ENCODE measurements at places on chromosomes 12 and 14. TPM values are rescaled to one million over a fixed set of nuclear protein-coding genes. Genes with fewer than 3 reads are reported as not detected.

Gene RARG
- 2.4 TPM for total RNA-seq

Gene ZBTB25
- total RNA-seq = 5.8 TPM

Gene KDM2B
- total RNA-seq = 8.0 TPM

Gene AMN
- 7.1 TPM for total RNA-seq

Gene PLA2G1B
- total RNA-seq = not detected

Gene ADAM21
- 0.12 TPM for total RNA-seq

Gene WNT1
- not detected for total RNA-seq

Gene TMEM121
- total RNA-seq = 3.2 TPM

Gene SLC48A1
- 12.4 TPM for total RNA-seq

DNA sequence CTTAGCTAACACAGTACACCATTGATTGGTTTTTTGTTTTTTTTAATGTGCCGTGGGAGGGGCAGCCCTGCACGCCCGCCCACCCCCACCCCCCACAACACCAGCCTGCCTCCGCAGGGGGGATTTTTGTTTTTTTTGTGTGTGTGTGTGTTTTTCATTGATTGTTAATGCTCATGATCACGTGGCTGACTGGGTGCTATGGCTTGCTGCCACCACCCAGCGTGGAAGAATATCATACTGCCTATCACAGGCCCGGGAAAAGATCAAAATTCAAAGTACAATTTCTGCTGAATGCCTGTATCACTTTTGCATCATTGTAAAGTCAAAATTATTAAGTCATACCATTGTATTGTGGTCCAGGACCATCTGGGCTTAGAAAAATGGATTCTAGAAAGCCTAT lies 8.3 kb downstream of the RESF1 start:
- no peaks in the 10 kb centered on the region for H3K4me1 ChIP-seq
- H3K27ac ChIP-seq = peak overlapping the region; percentile 42
- H3K27me3 ChIP-seq = no peaks in the 10 kb centered on the region
- peaks cover 8% of the 10 kb centered on the region for H3K36me3 ChIP-seq

- H3K36me3 ChIP-seq = no peaks in the 10 kb centered on the region
- no peak overlapping the region for H3K27ac ChIP-seq
- no peak overlapping the region for H3K4me3 ChIP-seq
- peak; percentile 21 for DNase-seq
These were observed 35.1 kb downstream of the NRDE2 start for GRCh38 chr14:90296641-90297040.

DNA sequence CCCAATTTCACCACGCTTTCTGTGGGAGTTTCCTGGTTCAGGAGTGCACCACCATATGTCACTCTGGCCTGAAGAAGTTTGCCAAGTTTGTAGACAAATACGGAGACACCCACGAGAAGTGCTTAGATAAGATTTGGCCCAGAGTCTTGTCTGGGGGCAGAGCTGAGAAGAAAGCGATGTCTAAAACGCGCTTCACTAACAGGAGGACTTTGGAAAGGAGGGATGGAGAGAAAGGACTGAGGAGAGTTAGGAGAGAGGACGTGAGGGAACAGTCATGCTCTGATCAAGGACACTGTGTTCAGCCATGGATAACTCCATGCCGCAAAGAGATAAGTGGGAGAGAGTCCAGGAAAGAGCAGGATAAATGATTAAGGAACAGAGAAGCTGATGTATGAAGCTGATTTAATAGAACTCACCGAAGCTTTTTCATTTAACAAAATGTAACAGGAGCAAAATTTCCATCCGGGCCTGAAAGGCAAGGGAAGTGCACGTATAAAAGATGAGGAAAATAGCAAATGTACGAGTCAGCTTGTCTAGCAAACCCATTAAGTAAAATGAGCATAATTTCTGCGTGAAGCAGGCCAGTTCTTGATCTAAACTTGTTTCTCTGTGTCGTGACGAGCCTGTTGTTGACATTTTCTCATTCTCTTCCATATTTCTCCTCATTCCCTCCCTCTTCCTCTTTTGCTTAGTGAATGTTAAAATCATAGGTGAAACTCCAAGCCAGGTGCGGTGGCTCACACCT lies 23.4 kb upstream of the MAP3K9 start:
- no peak overlapping the region for H3K27ac ChIP-seq
- DNase-seq = no peak
- H3K27me3 ChIP-seq = no peaks in the 10 kb centered on the region
- peaks cover under 1% of the 10 kb centered on the region for H3K4me1 ChIP-seq
- no peak overlapping the region for H3K4me3 ChIP-seq

DNA sequence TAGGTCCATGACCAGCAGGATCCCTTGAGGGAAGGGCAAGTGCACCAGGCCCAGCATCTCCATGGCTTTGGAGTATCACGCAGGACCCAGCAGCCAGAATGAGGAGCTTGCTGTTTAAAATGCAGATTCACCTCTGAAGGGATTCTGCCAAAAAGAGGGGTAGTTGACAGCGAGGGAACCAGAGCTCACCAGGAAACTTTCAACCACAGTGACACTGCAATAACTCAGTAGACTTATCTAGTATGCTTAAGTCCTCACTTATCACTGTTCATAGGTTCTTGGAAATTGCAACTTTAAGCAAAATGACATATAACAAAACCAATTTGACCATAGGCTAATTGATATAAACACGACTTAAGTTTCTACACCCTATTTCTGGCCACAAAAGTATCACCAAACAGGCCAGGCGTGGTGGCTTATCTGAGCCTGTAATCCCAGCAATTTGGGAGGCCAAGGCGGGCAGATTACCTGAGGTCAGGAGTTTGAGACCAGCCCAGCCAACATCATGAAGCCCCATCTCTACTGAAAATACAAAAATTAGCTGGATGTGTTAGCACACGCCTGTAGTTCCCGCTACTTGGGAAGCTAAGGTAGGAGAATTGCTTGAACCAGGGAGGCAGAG lies 21.4 kb upstream of the CKAP4 start:
- no peak for DNase-seq
- no peaks in the 10 kb centered on the region for H3K27me3 ChIP-seq
- H3K36me3 ChIP-seq = no peaks in the 10 kb centered on the region
- H3K27ac ChIP-seq = no peak overlapping the region
- H3K4me3 ChIP-seq = no peak overlapping the region
- no peaks in the 10 kb centered on the region for H3K4me1 ChIP-seq

DNA sequence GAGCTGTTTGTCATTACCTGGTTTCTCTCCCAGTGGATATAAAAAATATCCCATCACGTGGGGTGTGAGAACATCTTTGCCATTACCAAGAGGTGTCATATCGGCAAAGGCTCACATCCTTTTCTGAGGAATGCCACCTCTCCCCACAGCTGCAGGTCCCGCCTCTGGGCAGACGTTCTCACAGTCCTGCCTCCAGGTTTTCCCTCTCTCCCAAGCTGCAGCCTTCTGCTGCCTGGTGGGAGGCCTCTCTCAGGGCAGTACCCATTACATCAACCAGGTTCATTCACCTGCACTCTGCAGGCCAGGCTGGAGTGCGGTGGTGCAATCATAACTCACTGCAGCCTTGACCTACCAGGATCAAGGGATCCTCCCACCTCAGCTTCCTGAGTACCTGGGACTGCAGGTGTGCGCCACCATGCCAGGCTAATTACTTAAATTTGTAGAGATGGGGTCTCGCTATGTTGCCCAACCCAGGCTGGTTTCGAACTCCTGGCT lies 15.0 kb upstream of the TMEM119 start:
- H3K36me3 ChIP-seq = no peaks in the 10 kb centered on the region
- H3K4me1 ChIP-seq = no peaks in the 10 kb centered on the region
- no peak overlapping the region for H3K27ac ChIP-seq

DNA sequence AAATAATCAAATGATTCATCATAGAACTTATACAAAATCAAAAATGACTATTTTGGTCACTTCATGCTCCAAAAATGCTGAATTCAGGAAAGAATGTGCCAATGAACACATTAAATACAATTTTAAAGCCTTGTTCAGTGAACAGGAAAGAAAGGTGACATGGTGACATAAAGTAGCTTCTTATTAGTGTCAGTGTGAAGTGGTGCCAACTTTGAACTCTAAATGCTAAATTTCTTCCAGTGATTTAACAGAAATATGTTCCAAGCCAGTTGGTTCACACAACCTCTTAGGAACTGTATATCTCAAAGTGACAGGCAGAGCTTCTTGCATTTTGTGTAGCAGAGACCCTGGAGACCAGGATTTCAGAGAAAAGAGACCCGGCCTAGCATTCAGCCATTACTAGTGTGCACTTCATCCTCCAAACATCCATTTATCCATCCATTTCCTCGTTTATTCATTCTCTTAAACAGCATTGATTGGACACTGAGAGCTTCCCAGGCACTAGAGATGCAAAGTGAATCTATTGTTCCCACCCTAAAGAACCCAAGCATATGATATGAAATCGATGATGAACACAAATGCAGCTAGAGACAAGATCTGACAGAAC lies 95.2 kb downstream of the FAR2 start:
- H3K27ac ChIP-seq = no peak overlapping the region
- no peaks in the 10 kb centered on the region for H3K36me3 ChIP-seq
- no peak overlapping the region for H3K4me3 ChIP-seq
- H3K4me1 ChIP-seq = peaks cover 21% of the 10 kb centered on the region

DNA sequence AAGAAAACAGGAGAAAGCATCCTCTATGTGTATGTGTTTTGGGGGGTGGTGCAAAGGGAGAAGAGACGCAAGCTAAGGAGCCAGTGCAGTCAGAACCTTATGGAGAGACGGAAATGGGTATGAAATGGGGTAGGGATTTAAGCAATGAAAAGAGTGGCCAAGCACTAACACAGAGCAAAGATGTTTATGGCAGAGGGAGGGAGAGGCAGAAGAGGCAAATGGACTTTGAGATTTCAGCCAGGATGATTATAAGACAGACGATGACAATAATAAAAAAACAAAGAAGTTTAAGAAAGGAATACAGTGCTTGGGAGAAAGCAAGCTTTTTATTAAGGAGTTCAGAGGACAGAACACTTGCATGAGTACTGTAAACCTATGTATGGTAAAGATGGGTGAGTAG lies 44.6 kb downstream of the DCAF5 start:
- H3K27me3 ChIP-seq = no peaks in the 10 kb centered on the region
- no peaks in the 10 kb centered on the region for H3K36me3 ChIP-seq
- no peak overlapping the region for H3K27ac ChIP-seq
- no peak for DNase-seq
- H3K4me1 ChIP-seq = no peaks in the 10 kb centered on the region

- H3K4me3 ChIP-seq = no peak overlapping the region
- no peaks in the 10 kb centered on the region for H3K27me3 ChIP-seq
- DNase-seq = peak; percentile 67
These were observed 18.8 kb upstream of the SLCO1A2 start for GRCh38 chr12:21353487-21353886.

DNA sequence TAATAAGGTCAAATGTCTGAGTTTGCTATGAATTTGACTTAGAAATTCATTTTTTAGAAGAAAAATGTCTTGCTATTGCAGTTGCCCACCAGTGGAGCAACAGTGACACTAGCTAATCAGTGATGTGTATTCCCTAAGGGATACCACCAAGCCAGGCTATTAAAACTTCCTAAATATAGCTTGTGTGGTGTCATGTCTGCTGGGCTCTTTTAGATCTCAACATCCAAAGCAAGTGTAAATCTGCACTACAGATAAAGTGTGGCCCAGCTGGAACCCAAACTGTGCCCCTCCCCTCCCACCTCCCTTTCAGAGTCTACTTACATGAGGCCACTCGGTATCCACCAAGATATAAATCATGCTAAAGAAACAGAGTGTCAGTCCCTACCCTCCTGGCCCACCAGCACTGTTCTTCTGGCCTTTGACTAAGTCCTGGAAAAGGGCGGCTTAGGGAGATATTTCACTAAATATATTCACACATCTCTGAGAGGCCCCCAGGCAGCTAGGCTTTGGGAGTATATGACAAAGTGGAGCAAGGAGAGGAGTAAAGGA lies 53.8 kb downstream of the SLC35F4 start:
- DNase-seq = no peak
- no peak overlapping the region for H3K4me3 ChIP-seq
- H3K27ac ChIP-seq = no peak overlapping the region
- H3K27me3 ChIP-seq = no peaks in the 10 kb centered on the region
- no peaks in the 10 kb centered on the region for H3K36me3 ChIP-seq

- no peaks in the 10 kb centered on the region for H3K4me1 ChIP-seq
- no peaks in the 10 kb centered on the region for H3K36me3 ChIP-seq
- H3K27me3 ChIP-seq = no peaks in the 10 kb centered on the region
These were observed 28.4 kb downstream of the DGLUCY start for GRCh38 chr14:91142214-91142668.

GRCh38 chr12:6620885-6621274 lies 13.7 kb upstream of the CHD4 start:
- H3K4me1 ChIP-seq = no peaks in the 10 kb centered on the region
- no peaks in the 10 kb centered on the region for H3K36me3 ChIP-seq
- no peak for DNase-seq
- H3K27ac ChIP-seq = no peak overlapping the region
- H3K4me3 ChIP-seq = no peak overlapping the region

DNA sequence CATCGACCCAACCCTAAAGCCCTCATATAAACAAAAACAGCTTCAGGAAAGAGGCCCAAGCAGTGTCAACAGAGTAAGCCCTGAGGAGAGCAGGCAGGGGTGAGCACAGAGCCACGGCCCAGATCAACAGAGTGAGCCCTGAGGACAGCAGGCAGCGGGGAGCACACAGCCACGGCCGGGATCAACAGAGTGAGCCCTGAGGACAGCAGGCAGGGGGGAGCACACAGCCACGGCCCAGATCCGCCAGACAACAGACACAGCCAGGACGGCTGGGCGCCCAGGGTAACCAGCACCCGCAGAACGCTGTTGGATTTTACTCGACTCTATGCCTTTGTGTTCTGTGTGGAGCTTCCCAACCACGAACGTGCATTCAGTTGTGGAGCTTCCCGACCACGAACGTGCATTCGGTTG lies 15.0 kb downstream of the CCDC85C start:
- no peaks in the 10 kb centered on the region for H3K4me1 ChIP-seq
- no peak overlapping the region for H3K4me3 ChIP-seq
- DNase-seq = no peak
- H3K36me3 ChIP-seq = no peaks in the 10 kb centered on the region

- peak; percentile 45 for DNase-seq
- no peaks in the 10 kb centered on the region for H3K4me1 ChIP-seq
- peaks cover 14% of the 10 kb centered on the region for H3K36me3 ChIP-seq
These were observed 19.5 kb upstream of the HAL start for GRCh38 chr12:96015672-96016071.

DNA sequence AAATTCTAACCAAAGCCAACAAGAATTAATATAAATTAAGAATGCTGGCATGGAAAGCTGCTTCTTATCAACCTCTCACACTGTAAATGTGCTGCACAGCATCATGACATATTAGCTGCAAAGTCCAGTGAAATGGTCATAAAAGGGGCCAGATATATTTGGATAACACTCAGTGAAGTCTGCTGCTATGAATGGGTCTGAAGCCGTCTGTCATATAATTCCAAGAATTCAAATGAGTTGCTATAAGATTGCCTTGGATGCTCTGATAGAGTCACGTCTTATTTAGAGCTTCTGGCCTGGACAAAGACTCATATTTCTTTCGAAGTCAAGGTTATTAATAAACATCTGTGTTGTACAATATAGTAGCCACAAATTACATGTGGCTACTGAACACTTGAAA lies 54.3 kb upstream of the OVCH1 start:
- no peak overlapping the region for H3K27ac ChIP-seq
- no peak overlapping the region for H3K4me3 ChIP-seq
- H3K27me3 ChIP-seq = no peaks in the 10 kb centered on the region
- H3K4me1 ChIP-seq = no peaks in the 10 kb centered on the region
- H3K36me3 ChIP-seq = no peaks in the 10 kb centered on the region
